Tibial nerve (tissue), 4 donors: ENCODE measurements at places on chromosomes 3 and 15. TPM values are rescaled to one million over a fixed set of nuclear protein-coding genes. Genes with fewer than 3 reads are reported as not detected.

DNA sequence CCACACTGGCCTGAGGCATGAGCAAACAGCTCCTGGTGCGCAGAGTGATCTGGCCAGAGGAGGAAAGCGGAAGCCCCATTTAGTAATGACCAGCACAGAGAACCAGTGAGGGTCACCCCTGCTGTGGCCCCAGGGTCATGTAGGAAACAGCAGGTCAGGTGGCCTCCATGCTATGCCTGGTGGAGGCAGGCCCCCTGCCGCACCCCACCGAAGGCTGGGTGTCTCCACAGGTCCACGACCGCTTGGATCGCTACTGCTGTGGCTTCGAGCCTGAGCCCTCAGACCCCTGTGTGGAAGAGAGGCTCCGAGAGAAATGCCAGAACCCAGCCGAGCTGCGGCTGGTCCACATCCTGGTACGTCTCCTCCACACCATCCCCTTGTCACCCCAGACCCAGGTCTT is 52.6 kb downstream of the POMGNT2 start:
- peak; percentile 0 for DNase-seq

- no peak for DNase-seq
Measured at GRCh38 chr3:167899093-167899492, 163.6 kb downstream of the SERPINI1 start.

DNA sequence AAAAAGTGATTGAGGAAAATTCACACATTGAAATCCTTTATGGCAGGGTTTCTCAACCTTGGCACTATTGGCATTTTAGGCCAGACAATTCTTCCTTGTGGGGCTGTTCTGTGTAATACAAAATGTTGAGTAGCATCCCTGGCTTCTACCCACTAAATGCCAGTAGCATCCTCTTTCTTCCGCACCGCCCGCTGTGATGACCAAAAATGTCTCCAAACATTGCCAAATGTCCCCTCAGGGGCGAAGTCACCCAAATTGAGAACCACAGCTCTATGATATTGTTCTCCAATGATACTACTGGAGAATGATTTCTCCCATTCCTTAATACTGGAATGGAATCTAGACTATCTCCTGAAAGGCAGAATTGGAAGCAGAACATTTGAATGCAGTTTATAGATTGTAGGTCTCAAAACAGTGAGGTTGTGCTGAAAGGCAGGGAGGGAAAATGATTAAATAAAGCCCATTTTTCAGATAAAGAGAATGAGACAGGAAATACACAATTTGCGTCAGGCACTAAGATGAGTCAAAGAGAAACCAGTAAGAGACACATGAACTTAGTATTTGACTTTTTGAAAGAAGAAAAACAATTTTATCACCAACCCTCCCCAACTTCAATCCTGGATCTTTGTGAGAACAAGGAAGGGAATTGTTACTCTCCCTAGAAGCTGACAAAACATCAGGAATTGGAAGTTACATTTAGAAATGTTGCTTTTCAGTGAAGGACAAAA is 101.6 kb upstream of the TNIK start:
- no peak for DNase-seq

GRCh38 chr15:90315278-90315982 is 36.7 kb upstream of the ZNF774 start:
- peak; percentile 76 for DNase-seq

- peak; percentile 48 for DNase-seq
Measured at GRCh38 chr3:11273891-11274291, 1.7 kb downstream of the ATG7 start.

- peak; percentile 31 for DNase-seq
Measured at GRCh38 chr15:80562033-80562432, 133.1 kb upstream of the ABHD17C start.

- no peak for DNase-seq
Measured at GRCh38 chr3:25007974-25008658, 419.9 kb upstream of the RARB start.

DNA sequence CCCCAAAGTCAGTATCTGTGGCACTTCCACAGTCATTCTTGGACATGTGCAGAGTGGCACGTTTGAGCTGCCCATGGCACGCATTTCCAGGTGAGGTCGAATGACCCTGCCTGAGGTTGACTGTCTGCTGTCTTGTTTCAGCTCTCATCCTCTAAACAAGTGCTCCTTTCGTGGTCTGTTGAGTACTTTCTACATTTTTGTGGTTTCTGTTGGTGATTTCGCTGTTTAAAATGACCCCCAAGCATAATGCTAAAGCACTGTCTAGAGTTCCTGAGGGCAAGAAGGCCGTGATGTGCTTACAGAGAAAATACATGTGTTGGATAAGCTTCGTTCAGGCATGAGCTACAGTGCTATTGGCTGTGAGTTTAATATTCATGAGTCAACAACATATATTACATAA is 40.0 kb upstream of the SAMMSON start:
- DNase-seq, result no peak

DNA sequence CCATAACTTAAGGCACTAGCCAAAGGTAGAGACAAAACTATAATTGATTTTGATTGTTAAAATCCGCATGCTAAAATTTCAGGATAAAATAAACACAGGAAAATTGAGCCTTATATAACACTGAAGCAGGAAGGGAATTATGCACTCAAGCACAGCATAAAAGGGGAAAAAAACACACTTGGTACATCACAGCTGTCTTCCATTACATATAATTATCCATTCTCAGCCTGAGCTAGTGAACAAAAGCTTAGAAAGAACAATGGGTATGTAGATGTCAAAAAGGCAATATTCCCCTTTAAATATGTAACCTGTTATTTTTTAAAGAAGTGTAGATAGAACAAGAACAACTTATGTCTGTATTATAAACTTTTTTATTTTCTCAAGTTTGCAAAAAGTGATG is 899.2 kb downstream of the ROBO1 start:
- DNase-seq, result no peak

DNA sequence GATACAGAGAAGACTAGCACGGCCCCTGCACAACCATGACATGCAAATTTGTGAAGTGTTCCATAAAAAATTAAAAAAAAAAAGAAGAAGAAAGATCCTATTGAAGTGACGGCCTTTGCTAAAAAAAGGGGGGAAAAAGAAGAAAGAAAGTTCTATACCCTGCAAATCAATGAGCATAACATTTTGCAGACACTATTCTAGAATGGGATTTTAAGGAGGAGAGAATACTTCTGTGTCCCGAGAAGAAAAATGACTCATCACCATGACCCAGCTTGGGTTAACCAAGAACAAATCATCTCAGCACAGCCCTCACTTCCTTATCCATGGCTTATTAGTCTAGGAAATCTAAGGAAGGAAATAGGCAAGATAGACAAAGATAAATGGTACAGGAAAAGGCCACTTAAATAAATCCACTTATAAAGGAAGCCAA is 7.4 kb upstream of the SH3BP5 start:
- no peak for DNase-seq

GRCh38 chr3:16897254-16897926 is 12.6 kb downstream of the PLCL2 start:
- no peak for DNase-seq

DNA sequence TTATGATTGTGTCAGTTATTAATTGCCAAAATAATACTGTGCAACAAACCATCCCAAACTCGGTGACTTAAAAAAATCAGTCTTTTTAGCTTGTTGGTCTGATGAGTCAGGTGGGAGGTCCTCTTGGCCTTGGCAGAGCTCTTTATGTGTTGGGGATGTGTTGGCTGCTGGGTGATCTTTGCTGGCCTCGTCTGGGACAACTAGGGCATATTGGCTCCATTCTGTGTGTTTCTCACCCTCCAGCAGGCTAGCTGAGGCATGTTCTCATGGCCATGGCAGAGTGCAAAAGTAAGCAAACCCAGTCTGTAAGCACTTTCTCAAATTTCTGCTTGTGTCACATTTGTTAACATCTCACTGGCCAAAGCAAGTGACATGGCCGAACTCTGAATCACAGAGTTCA is 251.6 kb downstream of the RPLP1 start:
- no peak for DNase-seq

- DNase-seq, result no peak
Measured at GRCh38 chr3:172711454-172711795, 558 bp upstream of the NCEH1 start.

- no peak for DNase-seq
Measured at GRCh38 chr3:5186858-5187155, 700 bp upstream of the EDEM1 start.

DNA sequence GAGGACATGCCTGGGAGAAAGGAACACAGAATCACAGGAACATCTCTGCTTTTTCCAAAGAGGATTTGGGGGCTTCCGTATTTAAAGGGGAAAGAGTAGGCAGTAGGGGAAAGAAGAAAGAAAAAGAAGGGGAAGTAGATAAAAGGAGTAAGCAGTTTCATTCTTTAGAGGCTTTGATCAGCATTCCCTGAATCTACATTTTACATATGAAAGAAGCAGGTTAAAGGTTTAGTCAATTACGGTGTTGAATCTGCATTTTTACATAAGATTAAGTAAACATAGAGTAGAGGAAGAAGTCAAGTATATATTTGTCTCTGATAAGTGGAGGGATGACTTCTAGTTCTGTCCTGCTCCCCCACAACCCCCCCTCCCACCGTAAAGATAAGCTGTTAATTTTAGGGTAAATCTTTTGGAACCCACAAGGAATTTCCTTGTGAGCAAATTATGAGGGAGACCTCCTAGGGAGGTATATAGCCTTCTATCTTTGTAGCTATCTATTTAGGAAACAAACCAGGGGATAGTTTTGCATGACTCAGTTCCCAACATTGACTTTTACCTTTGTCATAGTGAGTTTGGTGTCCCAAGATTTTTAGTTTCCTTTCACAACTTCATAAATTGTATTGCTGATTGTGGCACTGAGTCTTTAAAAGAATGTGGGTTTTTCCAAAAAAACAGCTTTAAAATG is 8.7 kb upstream of the P2RY12 start:
- no peak for DNase-seq

Gene ADAMTS7
- total RNA-seq, result 17.7 TPM

Gene TMEM207
- total RNA-seq, result not detected

Gene CCDC39
- not detected for total RNA-seq

Gene CATSPER2
- 5.0 TPM for total RNA-seq

Gene PCLAF
- total RNA-seq, result 1.6 TPM

Gene GOLGA6L9
- 2.7 TPM for total RNA-seq

Gene CRTC3
- total RNA-seq, result 52.7 TPM

Gene MYD88
- 36.2 TPM for total RNA-seq

Gene CCR3
- total RNA-seq, result not detected

Gene CPNE9
- total RNA-seq, result not detected

Gene C3orf20
- not detected for total RNA-seq

Gene MAGI1
- total RNA-seq, result 30.6 TPM

Gene GRM7
- total RNA-seq, result 0.84 TPM
